ENCODE measurements at places on chromosomes 5 and 9.
A peak's percentile ranks its signal among the peaks of the same experiment; 100 is the strongest.

DNA sequence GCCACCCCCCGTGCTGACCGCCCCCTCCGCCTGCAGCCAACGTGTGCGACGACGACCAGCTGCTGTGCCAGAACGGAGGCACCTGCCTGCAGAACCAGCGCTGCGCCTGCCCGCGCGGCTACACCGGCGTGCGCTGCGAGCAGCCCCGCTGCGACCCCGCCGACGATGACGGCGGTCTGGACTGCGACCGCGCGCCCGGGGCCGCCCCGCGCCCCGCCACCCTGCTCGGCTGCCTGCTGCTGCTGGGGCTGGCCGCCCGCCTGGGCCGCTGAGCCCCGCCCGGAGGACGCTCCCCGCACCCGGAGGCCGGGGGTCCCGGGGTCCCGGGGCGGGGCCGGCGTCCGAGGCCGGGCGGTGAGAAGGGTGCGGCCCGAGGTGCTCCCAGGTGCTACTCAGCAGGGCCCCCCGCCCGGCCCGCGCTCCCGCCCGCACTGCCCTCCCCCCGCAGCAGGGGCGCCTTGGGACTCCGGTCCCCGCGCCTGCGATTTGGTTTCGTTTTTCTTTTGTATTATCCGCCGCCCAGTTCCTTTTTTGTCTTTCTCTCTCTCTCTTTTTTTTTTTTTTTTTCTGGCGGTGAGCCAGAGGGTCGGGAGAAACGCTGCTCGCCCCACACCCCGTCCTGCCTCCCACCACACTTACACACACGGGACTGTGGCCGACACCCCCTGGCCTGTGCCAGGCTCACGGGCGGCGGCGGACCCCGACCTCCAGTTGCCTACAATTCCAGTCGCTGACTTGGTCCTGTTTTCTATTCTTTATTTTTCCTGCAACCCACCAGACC is 80.2 kb downstream of the NTNG2 start:
- H3K4me3 ChIP-seq: peak overlapping the region; percentile 85
- no peak overlapping the region for H3K27ac ChIP-seq
- peak; percentile 43 for DNase-seq
- peaks cover 17% of the 10 kb centered on the region for H3K4me1 ChIP-seq

GRCh38 chr5:43034591-43034968 is 5.5 kb downstream of the ANXA2R start:
- H3K27ac ChIP-seq: no peak overlapping the region
- H3K4me3 ChIP-seq: no peak overlapping the region
- DNase-seq: no peak

DNA sequence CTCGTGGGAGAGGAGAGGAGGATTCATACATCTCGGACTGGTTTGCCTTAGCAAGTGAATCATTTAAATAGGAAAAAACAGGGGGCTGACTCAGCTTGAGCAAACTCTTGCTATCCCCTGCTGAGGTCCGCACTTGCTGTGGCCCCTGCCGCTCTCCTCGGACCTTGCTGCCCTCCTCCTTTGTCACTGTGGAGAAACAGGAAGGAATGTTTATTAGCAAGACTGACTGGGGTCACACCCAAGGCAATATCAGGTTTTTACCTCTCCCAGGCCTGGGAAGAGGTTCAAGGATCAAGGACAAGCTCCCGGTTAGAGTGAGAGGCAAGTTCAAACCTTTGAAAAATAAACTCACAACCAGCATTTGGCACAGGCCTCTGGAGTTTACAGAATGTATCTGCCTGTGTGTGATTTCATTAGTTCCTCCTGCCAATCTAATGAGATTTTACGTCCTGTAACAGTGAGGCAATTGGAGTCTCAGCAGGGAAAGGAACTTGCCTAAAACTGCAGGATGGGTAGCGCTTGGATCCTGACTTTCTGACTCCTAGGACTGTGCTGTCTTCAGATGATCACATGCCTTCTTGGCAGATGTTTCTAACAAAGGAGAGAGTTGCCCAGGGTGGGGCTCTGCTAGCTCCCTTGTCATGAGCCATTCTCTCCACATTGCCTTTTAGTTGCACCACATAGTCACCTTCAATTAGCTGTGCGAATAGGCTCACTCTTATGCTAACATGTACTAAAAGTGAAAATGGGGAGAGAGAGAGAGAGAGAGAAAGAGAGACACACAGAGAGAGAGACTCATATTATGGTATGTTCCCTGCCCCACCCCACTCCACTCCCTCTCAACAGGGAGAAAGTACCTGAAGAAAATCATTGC is 108.6 kb upstream of the CDKN2B start:
- peak; percentile 40 for DNase-seq
- peak overlapping the region; percentile 66 for H3K27ac ChIP-seq
- H3K4me3 ChIP-seq: no peak overlapping the region
- peaks cover 19% of the 10 kb centered on the region for H3K4me1 ChIP-seq
- H3K36me3 ChIP-seq: no peaks in the 10 kb centered on the region

DNA sequence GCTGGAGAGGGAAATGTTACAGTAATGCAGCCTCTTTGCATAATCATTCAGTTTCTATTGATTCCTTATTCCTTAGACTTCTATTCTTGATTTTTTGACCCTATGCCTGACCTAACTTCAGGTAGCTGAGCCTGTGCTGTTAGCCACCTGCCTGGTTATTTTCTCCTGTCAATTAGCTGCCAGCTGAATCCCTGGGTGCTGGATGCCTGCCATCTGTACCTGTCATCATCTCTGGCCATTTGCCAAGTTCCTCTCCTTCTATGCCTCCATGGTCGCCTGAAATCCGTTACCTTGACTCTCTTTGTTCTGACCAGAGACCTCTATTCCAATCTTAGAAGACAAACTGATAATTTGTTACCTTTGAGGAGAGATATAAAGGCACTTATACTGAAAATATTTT is 178.3 kb downstream of the CAVIN4 start:
- no peak overlapping the region for H3K27ac ChIP-seq
- no peaks in the 10 kb centered on the region for H3K27me3 ChIP-seq
- no peak for DNase-seq
- no peak overlapping the region for H3K4me3 ChIP-seq

DNA sequence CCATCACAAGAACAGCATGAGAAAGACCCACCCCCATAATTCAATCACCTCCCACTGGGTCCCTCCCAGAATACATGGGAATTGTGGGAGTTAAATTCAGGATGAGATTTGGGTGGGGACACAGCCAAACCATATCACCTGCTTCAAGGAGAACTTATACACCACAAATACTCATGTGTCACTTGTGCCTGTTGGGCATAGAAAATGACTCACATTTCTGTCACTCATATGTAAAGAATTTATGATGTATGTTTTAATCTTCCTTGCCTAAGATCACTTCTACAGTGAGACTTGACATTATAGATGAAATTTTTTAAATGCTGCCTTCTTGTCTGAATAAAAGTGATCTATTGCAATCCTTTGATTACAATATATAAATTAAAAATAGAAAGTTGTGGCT is 23.0 kb upstream of the PRDM6 start:
- no peaks in the 10 kb centered on the region for H3K36me3 ChIP-seq
- H3K27me3 ChIP-seq: no peaks in the 10 kb centered on the region
- H3K4me3 ChIP-seq: no peak overlapping the region
- no peak for DNase-seq
- H3K4me1 ChIP-seq: no peaks in the 10 kb centered on the region
- H3K27ac ChIP-seq: no peak overlapping the region

DNA sequence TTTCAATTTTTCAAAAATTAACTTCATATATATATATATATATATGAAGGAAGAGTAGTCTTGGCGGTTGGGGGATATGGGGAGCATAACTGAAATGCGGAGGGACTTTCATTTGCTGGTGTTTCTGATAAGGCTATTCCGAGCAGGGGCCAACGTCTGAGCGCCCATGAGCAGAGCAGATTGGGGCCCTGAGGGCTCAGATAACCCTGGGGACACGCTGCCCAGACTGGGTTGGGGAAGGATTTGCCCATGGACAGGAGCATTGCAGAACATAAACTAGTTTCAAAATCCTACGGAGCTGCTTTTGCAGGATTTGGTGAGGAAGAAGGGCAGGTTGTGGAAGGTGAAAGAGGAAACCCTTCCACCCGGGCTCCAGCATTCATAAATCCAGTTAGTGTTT is 240.2 kb downstream of the IRX1 start:
- DNase-seq: no peak
- no peak overlapping the region for H3K27ac ChIP-seq
- H3K27me3 ChIP-seq: no peaks in the 10 kb centered on the region
- no peaks in the 10 kb centered on the region for H3K36me3 ChIP-seq

DNA sequence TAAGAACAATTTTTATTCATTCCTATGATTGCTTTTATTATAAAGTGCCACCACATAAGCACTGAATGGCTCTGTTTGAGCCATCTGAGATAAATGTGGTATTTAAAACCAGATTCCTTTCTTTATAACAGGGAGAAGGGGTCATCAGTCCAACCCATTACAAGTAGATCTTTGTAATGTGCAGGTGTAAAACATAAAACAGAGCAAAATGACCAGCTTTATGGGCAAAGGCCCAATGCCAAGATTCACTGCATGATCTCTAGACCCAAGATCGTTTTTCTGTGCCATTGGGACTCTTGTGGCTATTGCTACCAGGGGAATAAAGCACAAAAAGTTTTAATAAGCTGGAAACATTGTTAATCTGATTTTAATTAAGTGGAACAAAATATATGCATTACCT is 469.9 kb downstream of the PRR16 start:
- no peak overlapping the region for H3K4me3 ChIP-seq
- H3K27ac ChIP-seq: no peak overlapping the region
- no peaks in the 10 kb centered on the region for H3K4me1 ChIP-seq
- H3K36me3 ChIP-seq: no peaks in the 10 kb centered on the region
- no peak for DNase-seq
- no peaks in the 10 kb centered on the region for H3K27me3 ChIP-seq

DNA sequence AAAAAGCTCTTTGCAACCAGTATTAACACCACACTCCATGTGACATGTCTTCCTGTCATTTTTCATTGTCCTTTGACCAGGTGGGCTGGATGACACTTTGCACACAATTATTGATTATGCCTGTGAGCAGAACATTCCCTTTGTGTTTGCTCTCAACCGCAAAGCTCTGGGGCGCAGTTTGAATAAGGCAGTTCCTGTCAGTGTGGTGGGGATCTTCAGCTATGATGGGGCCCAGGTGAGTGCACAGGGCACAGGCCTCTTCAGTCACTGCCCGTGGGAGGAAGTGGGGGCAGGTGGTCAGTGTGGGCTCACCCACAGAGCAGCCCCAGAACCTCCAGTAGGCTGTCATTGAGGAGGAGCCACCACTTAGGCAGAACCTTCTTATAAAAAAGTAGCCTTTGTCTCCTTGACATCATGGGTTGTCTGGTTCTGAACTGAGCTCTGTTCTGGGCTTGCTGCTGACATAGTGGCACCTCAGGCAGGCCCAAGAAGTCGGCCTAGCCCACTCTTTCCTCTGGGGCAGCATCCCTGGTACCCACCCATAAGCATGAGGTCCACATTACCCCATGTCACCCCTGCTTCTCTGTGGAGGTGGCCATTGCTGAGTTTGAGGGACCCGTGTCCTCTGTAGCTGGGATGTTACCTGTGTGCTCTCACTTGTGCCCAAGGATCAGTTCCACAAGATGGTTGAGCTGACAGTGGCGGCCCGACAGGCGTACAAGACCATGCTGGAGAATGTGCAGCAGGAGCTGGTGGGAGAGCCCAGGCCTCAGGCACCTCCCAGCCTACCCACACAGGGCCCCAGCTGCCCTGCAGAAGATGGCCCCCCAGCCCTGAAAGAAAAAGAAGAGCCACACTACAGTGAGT is 39.3 kb downstream of the SECISBP2 start:
- H3K4me1 ChIP-seq: no peaks in the 10 kb centered on the region
- H3K27ac ChIP-seq: no peak overlapping the region
- no peaks in the 10 kb centered on the region for H3K36me3 ChIP-seq
- DNase-seq: no peak

DNA sequence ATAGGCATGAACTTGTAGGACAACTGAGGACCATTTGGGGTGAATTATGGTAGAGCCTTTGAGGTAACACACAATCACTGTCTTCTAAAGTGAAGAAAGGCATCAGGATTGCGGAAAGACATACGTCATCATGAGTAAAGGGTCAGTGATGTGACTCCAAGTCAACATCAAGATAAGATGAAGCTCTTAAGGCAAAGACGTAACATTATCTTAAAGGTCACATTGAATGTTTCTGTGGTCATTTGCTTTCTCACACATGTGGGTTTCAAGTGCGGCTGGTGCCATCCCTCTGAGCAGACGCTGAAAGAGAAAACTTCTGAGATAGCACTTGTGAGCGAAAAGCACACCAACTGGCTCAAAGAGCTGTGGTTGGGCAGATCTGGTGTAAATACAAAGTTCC is 63.3 kb upstream of the GRAMD2B start:
- no peak overlapping the region for H3K27ac ChIP-seq
- no peaks in the 10 kb centered on the region for H3K36me3 ChIP-seq
- no peaks in the 10 kb centered on the region for H3K4me1 ChIP-seq
- no peaks in the 10 kb centered on the region for H3K27me3 ChIP-seq
- no peak overlapping the region for H3K4me3 ChIP-seq
- DNase-seq: no peak

GRCh38 chr5:126610160-126610559 is 9.4 kb downstream of the PHAX start:
- DNase-seq: no peak
- H3K4me3 ChIP-seq: no peak overlapping the region
- H3K4me1 ChIP-seq: peaks cover 4% of the 10 kb centered on the region
- no peaks in the 10 kb centered on the region for H3K27me3 ChIP-seq
- no peak overlapping the region for H3K27ac ChIP-seq

GRCh38 chr9:78613006-78613405 is 316.1 kb downstream of the PSAT1 start:
- no peak overlapping the region for H3K27ac ChIP-seq
- H3K4me3 ChIP-seq: no peak overlapping the region
- no peak for DNase-seq
- no peaks in the 10 kb centered on the region for H3K4me1 ChIP-seq

DNA sequence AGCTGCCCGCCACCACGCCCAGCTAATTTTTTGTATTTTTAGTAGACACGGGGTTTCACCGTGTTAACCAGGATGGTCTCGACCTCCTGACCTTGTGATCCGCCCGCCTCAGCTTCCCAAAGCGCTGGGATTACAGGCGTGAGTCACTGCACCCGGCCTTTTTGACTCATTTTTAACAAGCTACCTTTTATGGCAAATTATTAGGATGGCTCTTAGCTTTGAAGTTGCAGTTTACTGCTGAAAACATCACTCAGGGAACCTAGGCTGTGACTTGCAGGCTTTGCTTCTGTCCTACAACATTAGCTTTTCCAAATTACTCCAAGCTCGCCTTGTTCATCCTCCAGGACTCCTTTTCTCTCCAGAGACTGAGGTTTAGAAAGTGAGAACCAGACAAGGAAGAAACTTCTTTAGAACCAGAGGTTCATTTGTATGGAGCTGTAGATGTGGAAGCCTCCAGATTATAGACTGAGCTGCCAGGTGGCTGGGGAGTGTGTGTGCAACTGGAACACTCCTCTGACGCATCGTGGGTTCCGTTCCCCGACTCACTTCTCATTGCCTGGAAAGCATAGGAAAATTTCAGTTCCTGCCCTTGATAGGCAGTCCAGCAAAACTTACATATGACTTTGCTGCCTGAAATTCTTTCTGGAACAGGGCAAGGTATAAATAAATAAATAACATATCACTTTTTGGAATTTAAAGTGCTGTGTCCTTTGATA is 23.8 kb upstream of the SPTAN1 start:
- DNase-seq: no peak
- no peaks in the 10 kb centered on the region for H3K27me3 ChIP-seq
- H3K4me1 ChIP-seq: no peaks in the 10 kb centered on the region
- H3K27ac ChIP-seq: no peak overlapping the region

GRCh38 chr5:140432916-140433315 is 31.3 kb downstream of the ANKHD1 start:
- H3K4me1 ChIP-seq: no peaks in the 10 kb centered on the region
- no peak for DNase-seq

All from hepatocyte (in vitro differentiated cells).